ENCODE measurements at places on chromosomes 1 and 21. TPM values are rescaled to one million over a fixed set of nuclear protein-coding genes. Genes with fewer than 3 reads are reported as not detected.

Gene MTMR11
- 5.8 TPM for total RNA-seq

Gene OR2L13
- total RNA-seq, result not detected

DNA sequence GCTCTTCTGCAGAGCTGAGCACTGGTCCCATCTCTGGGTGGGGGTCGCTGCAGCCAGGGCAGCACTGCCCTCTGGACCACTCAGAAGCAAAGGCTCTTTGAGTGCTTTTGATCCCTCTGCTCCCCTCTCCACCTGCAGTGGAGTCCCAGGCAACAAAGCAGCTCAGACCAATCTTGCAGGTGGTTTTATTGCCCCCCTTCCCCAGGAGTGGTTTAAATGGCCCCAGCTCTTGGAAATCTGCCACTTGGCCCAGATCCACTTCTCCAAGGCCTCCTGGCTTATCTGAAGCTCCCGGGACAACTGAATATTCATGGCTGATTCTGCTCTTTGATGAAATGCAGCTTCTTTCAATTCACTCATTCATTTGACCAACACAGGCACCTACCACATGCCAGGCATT is 2.7 kb downstream of the STUM start:
- ATAC-seq, result no peak

DNA sequence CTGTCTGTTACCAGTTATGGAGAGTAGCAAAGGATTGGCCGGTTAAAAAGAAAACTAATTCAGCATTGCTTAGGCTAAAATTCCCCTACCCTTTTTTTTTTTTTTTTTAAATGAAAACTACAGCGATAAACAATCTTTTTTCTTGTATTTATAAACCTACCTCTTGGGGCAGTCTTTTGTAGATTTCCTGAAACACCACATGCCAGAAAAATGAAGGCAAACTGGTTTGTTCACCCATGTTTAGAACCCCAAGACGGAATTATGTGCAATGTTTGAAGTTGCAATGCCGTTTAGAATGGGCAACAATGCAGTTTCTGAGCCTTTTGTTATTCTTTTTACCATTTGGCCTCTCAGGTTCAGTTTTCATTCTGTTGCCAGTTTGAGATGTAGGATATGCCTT is 59.1 kb downstream of the PRDM2 start:
- ATAC-seq, result peak; percentile 70

GRCh38 chr1:206609229-206609991 is 2.9 kb downstream of the EIF2D start:
- no peak for ATAC-seq

DNA sequence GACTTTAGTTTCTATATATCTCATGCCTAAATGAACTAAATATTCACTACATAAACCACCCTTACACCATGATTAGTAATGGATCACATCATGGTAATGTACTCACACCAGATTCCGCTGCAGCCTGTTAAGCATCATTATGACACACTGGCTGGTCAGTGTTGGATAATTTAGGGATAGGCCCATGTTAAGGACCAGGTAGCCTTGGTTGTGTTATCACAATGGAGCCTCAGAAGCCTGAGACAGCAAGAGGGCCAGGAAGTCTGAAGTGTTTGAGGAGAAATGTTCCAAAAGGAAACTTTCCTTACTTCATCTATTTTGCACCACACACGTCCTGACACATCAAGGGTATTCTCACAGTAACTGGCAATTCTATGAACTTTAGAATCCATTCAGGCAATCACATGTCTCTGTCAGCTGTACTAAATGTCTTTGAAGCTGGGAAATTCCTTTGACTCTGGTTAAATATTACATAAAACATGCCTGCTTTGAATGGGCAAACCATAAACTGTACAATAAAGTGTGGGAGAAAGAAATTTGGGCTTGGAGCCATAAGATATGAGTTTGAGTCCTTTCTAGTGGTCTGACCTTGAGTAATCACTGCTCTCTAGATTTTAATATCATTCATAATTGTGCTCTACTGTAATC is 105.3 kb upstream of the DPT start:
- peak; percentile 42 for ATAC-seq

DNA sequence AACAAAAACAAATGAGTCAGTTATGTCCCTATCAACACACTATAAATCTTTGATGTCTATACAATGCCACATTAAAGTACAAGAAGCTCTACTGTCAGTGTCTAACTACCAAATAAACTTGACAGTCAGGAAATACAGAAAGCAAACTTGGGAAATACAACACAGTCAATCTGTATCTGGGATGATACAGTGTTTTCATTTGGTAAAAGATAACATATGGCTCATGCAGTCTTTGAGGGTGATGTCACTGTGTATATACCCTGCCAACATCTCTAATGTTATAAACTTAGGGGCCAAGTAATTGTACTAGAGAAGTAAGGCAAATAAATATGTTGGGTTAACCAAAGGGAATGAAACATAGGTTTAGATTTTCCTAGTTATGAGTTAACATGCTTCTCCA is 552.5 kb upstream of the ADAMTS5 start:
- no peak for ATAC-seq

GRCh38 chr1:58249737-58250586 is 296.6 kb downstream of the OMA1 start:
- no peak for ATAC-seq

DNA sequence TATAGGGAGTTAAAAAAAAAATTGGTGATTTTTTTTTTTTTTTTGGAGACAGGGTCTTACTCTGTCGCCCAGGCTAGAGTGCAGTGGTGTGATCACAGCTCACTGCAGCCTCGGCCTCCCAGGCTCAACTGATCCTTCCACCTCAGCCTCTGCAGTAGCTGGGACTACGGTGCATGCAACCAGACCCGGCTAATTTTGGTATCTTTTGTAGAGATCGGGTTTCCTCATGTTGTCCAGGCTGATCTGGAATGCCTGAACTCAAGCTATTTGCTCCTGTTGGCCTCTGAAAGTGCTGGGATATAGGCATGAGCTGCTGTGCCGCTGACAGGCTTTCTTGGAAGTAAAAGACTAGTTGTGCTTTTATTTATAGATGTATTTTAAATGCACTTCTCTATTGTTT is 3.0 kb downstream of the CDC42 start:
- no peak for ATAC-seq

DNA sequence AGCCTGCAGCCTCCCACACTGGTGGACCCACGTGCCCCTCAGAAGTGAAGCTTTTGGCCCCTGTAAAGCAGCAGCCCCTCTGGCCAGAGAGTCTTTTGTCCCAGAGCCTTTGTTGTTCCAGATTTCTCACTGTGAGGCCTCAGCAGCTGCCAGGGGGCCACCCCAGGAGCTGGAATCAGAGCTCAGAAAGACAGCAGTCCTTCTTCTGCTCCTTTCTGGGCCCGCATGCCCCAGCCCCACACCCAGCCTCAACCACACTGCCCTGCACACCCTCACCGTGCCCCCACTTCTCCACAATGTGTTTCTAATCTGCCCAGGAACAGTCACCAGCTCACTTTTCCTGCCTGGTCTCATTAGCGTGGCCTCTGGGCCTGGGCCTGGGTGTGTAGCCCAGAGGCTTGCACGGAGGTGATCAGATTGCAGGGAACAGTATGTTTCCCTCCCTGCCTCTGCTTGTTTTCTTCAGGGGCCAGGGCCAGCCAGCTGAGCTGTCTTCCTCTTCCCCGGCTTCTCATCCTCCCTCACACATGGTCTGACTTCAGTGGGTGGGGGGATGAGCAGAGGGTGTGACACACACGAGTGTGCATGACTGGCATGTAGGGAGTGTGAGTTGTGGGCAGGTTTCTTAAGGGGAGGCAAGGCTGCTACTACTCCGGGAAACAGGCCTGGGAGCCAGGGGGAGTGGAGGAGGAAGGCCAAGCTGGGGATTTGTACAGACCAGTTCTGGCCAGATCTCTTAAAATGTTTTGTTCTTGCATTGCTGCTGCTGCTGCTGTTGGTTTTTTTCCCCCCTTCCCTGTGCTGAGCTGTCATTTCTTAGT is 82.5 kb upstream of the ZNF648 start:
- ATAC-seq, result peak; percentile 89

Data from esophagus mucosa (tissue), 1 donor.